Right atrium auricular region (tissue), 2 donors: ENCODE measurements at places on chromosomes 2 and 18. TPM values are rescaled to one million over a fixed set of nuclear protein-coding genes. Genes with fewer than 3 reads are reported as not detected.
A peak's percentile ranks its signal among the peaks of the same experiment; 100 is the strongest.

DNA sequence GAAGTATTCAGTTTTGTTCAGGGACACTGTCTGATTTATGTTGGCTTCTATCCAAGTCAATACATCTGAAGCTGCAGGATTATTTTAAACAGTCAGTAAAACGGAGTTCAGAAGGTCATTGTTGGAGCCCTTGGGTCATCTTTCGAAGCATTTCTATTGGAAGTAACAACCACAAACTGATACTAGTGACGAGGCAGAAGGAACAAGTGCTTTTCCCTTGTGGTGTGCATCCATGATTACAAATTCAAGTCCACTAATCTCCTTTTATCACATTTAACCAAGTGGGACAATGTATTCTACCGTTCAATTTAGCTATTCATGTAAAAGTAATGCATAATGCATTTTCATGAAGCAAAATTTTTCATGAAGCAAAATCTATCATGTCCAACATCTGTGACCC lies 76.9 kb downstream of the CD226 start:
- no peak for DNase-seq
- H3K36me3 ChIP-seq, result no peaks in the 10 kb centered on the region
- no peak overlapping the region for H3K4me3 ChIP-seq
- H3K27ac ChIP-seq, result no peak overlapping the region
- H3K27me3 ChIP-seq, result no peaks in the 10 kb centered on the region
- no peaks in the 10 kb centered on the region for H3K4me1 ChIP-seq

DNA sequence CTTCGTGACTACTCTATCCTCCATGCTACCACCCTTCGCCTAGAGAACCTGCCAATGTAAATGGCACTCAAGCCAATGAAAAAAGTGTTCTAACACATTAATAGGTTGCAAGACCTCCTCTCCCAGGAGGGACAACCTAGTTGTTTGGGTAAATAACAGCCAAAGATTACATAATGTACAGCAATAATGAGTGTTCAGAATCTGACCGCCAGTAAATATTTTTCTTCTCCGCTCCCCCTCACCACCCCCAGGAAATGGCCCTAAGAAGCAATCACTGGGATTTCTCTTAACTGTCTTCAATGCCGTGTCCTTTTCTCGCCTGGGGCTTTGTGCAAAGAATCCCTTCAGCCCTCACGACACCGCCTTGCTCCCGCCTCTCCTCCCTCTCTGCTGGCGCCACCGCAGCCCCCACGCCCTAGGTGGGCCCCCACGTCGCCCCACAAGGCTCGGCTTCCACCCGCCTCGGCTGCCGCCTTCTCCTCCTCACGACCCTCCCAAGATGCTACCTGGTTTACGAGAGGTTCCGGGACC lies 458 bp downstream of the HYCC2 start:
- H3K27me3 ChIP-seq, result no peaks in the 10 kb centered on the region
- peak overlapping the region; percentile 86 for H3K4me3 ChIP-seq
- peak overlapping the region; percentile 86 for H3K27ac ChIP-seq
- no peaks in the 10 kb centered on the region for H3K36me3 ChIP-seq
- no peaks in the 10 kb centered on the region for H3K4me1 ChIP-seq
- no peak for DNase-seq

- no peaks in the 10 kb centered on the region for H3K27me3 ChIP-seq
- no peaks in the 10 kb centered on the region for H3K4me1 ChIP-seq
- no peak for DNase-seq
- H3K36me3 ChIP-seq, result no peaks in the 10 kb centered on the region
- H3K4me3 ChIP-seq, result no peak overlapping the region
Measured at GRCh38 chr2:217436386-217436785, 566.4 kb downstream of the TNS1 start.

DNA sequence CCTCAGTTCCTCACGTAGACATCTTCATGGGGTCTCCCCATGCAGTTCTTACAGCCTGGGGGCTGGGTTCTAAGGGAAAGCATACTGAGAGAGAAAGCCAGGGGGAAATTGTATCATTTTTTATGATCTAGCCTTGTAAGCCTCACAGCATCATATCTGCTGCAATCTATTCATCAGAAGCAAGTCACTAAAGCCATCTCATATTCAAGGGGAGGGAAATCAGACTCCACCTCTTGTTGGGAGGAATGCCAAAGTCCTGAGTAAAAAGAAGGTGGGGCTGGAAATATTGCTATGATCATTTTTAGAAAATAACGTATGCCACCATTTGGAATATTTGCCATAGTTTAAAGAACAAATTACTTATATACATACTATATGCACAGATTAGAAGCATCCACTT lies 304.6 kb downstream of the TXNL1 start:
- no peak overlapping the region for H3K27ac ChIP-seq
- H3K4me3 ChIP-seq, result no peak overlapping the region
- no peaks in the 10 kb centered on the region for H3K36me3 ChIP-seq
- no peaks in the 10 kb centered on the region for H3K27me3 ChIP-seq

DNA sequence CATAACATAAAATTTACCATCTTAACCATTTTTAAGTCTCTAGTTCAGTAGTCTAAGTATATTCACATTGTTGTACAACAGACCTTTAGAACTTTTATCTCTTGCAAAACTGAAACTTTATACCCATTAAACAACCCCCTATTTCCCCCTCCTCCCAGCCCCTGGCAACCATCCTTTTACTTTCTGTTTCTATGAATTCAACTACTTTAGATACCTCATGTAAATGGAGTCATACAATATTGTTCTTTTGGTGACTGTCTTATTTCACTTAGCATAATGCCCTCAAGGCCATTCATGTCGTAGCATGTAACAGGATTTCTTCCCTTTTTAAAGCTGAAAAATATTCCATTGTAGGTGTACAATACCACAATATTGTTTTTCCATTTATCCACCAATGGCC lies 129.8 kb downstream of the PDE11A start:
- no peak overlapping the region for H3K27ac ChIP-seq
- H3K36me3 ChIP-seq, result no peaks in the 10 kb centered on the region
- H3K4me3 ChIP-seq, result no peak overlapping the region
- H3K4me1 ChIP-seq, result no peaks in the 10 kb centered on the region
- DNase-seq, result no peak

DNA sequence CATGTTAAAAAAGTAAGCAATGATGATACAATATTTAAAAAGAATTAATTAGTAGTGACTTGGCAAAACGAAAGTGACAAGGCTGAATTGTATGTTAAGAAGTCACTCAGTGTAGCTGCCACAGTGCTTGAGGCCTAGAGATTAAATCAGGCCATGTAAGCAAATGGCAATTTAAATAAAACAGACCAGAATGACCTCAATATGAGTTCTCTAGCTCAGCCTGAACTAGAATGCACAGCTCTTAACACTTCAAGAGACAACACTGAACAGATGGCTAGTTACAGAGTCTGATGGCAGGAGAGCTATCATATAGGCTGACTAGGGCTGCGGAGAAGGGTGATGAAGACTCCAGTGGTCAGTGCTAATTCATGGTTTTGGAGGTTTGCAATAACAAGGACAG lies 117.9 kb upstream of the ZBTB14 start:
- no peak overlapping the region for H3K27ac ChIP-seq
- no peak for DNase-seq
- no peaks in the 10 kb centered on the region for H3K27me3 ChIP-seq
- H3K36me3 ChIP-seq, result no peaks in the 10 kb centered on the region

The SYT4 gene
- 14.5 TPM for total RNA-seq

The GKN1 gene
- total RNA-seq, result not detected

The CXCR2 gene
- total RNA-seq, result 0.35 TPM
